ENCODE measurements at places on chromosomes 16 and 17. TPM values are rescaled to one million over a fixed set of nuclear protein-coding genes. Genes with fewer than 3 reads are reported as not detected.

The LCMT1 gene
- 26.5 TPM for total RNA-seq

The SLC12A3 gene
- not detected for total RNA-seq

The SHISA9 gene
- not detected for total RNA-seq

The SLC6A2 gene
- 0.23 TPM for total RNA-seq

DNA sequence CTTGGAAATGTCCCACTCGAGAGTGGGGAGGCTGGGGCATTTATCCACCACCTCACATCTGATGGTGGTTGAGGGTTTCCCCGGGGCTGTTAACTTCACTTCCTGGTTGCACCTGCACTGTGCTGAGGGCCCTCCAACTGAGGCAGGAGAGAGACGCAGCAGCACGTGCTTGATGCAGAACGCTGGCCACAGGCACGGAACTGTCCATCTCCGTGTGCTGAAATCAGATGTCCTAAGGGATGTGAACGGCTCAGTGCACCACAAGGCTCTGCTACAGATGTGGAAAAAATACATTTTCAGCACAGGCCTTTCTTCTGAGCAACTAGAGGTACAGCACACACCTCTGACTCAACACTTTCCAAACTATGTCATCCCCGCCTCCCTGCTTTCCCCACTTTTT, 114.8 kb upstream of the C16orf82 start:
- no peak for DNase-seq

- no peak for DNase-seq
These were observed 12.9 kb upstream of the ODF4 start for GRCh38 chr17:8326511-8327302.

DNA sequence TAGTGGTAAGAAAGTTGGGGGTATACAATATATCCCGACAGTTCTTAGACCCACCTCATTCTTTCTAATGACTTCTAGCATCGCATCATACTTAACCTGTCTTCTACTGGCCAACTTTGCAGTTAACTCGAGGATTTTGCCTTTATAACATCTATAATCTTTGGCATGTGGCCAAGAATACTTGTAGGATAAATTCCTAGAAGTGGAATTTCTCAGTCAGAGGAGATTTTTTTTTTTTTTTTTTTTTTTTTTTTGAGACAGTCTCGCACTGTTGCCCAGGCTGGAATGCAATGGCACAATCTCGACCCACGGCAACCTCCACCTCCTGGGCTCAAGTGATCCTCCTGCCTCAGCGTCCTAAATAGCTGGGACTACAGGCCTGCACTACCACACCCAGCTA, 253.5 kb downstream of the MRTFB start:
- no peak for DNase-seq

GRCh38 chr17:77596491-77597417, 361.7 kb upstream of the TNRC6C start:
- no peak for DNase-seq

DNA sequence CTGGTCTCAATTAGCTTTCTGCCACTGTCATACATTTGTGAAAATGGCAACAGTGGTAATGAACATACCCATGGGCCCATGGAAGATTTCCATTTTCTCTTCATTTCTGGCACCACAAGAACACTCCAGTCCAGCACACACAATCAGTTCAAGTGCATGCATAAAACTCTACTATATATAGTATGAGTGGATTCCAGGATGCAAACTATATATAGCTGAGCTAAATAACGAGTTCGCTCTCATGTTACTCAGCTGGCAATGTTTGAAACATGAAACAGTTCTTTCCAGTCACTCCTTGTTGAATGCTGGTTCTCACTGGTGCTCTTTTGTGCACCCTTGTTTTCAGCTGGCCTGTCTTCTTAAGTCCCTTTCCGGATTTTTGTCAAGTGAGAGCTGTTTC, 75.2 kb upstream of the DHX40 start:
- no peak for DNase-seq

DNA sequence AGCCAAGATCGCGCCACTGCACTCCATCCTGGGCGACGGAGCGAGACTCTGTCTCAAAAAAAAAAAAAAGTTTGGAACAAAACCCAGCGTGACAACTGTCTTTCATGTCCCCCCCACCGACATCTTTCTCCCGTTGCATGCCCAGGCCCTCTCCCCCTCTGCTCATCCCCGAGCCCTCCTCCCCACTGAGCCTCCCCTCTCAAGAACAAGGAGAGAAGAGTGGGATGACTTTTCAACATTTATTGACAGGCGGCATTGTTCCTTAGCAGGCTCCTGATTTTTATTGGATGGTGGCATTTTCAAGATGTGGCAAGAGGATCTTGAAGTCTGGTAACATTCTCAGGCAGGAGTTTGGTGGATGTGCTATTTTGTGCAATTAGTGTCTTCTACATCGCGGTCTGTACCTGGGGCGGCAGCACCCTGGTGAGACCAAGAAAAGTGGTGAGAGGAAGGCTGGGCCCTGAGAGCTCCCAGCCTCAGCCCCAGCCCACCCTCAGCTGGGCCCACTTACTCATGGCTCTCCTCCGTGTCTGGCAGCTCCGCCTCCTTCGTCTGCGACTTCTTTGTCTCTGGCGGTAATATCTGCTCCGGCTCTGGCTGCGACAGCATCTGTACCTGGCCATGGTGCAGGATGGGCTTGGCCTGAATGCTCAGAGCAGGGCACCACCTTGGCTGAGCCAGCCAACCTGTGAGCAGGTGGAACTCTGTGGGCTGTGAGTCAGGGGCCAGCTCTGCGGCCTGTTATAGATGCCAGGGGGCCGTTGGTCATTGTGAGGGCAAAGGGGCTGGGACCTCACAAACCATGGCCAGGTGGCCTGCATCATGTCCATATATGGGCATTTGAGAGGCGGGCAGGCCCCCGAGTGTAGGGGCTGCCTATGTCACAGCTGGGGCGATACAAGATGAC, at the start of gene PRM1:
Gene PRM1 (minus strand): TSS at position 715 of the 907 bp plus-strand sequence. CDS start 92 bp downstream, at position 623.
- DNase-seq = no peak

DNA sequence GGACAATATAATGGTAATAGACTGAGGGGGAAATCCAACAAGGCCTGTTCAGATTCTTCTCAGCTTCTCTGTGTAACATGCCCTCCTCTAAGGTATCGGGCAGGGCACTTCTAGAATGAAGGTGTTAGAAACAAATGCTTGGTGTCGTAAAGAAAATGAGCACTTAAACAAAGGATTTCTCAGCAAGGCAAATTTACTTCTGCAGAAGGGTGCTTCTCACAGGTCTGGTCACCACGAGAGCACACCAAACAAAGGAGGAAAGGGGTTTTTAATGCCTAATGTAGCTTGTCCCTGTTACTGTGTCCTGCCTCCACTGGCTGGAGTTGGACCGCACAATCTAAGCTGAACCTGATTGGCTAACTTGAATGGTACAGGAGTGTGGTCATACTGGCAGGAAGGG, 642.6 kb upstream of the CDH8 start:
- DNase-seq = no peak

DNA sequence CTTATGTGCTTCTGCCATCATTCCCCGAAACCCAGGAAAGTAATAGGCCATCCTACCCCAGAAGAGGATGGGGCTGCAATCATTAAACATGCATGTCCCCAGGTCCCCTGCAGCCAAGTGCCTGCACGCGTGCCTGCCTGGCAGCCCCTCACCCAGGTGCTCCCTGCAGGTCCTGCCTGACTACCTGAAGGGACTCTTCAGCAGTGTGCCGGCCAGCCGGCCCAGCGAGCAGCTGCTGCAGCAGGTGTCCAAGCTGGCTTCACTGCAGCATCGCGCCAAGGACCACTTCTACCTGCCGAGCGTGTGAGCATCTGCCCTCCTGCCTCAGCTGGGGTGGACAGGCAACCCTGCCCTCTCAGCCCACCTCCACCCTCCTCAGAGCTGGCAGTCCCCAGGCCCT, 16.2 kb upstream of the ALKBH5 start:
- no peak for DNase-seq

- DNase-seq = no peak
These were observed 9.4 kb downstream of the WNT3 start for GRCh38 chr17:46809110-46809571.

GRCh38 chr17:79673517-79673916, 57.2 kb upstream of the ENPP7 start:
- no peak for DNase-seq

GRCh38 chr17:77371117-77371887, 230.5 kb downstream of the SEC14L1 start:
- DNase-seq = peak; percentile 79
